ENCODE measurements at places on chromosomes 6 and 20.

GRCh38 chr20:19241440-19241839, 29.0 kb downstream of the SLC24A3 start:
- DNase-seq = no peak

DNA sequence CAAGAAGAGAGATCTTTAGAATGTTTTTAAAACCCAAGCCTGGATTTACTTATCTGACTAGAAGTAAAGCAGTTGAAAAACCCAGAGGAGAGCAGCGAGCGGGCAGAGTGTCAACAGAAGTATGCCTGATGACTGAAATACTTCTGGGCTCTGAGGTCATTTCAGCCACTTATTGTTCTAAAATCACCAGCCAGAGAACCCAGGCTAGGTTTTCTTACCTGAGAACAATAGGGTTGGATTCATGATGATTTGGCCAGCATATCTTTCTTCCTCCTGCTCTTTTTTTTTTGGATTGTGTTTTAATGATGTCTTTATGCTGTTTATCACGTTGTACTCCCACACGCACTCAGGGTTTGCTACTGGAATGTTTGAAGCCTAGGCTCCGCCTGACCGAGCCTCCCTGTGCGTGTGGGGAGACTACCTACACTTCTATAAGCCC, 63.0 kb upstream of the KIF25 start:
- DNase-seq = no peak

DNA sequence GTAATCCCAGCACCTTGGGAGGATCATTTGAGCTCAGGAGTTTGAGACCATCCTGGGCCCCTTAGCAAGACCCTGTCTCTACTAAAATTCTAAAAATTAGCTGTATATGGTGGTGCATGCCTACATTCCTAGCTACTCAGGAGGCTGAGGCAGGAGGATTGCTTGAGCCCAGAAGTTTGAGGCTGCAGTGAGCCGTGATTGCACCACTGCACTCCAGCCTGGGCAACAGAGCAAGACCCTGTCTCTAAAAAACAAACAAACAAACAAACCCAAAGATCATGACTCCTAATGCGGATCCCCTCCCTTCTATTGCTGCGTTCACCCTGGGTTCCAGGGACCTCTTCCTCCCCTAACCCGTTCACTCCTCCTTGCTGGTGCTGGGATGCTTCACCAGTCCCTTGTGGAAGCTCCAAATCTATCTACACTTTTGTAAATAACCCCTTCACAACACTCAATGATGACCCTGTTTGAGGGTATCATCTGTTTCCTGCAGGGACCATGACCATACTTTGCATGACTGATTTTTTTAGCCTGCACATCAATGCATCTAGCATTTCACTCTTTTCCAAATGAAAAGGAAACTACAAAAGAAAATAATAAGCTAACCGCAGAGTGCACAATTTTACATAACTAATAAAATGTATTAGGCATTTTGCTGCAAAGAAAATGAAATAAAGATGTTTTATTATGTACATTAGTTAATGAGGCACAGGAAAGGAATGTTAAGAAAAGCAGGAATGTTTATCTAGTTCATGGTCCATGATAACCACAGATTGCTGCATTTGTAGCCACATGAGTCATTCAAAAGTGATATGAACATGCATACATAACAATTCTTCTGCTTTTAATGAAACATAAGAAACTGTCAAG, 30.5 kb upstream of the IPCEF1 start:
- DNase-seq = no peak

GRCh38 chr6:125843593-125843992, 52.8 kb downstream of the NCOA7 start:
- no peak for DNase-seq

- no peak for DNase-seq
These were observed 525.4 kb upstream of the ID4 start for GRCh38 chr6:19311786-19312185.

DNA sequence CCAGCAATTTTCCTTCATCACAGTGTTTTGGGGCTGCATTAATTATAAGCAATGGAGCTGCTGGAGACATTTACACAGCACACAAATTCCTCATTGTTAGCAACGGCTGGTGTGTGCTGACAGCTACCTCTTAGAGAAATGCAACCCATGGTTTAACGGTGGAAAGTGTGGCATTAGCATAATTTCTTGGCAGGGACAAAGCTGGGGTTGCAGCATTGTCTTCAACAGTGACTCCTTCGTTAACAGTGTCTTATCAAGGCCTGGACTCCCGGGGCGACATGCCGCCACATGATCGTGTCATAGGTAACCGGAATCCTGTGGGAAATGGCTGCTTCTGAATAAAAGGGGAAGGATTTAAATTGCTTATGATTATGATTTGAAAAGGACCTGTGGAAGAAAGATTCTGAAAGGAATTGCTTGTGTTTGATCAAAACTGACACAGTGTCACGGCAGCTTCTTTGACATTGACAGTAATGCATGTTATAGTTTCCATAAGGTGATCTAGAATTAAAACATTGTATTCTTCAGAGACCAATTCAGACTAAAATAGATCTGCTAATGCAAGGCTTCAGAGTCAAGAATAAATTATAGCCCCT, 128.0 kb downstream of the UST start:
- no peak for DNase-seq

GRCh38 chr6:3457710-3458602, 1.1 kb upstream of the SLC22A23 start:
- no peak for DNase-seq

DNA sequence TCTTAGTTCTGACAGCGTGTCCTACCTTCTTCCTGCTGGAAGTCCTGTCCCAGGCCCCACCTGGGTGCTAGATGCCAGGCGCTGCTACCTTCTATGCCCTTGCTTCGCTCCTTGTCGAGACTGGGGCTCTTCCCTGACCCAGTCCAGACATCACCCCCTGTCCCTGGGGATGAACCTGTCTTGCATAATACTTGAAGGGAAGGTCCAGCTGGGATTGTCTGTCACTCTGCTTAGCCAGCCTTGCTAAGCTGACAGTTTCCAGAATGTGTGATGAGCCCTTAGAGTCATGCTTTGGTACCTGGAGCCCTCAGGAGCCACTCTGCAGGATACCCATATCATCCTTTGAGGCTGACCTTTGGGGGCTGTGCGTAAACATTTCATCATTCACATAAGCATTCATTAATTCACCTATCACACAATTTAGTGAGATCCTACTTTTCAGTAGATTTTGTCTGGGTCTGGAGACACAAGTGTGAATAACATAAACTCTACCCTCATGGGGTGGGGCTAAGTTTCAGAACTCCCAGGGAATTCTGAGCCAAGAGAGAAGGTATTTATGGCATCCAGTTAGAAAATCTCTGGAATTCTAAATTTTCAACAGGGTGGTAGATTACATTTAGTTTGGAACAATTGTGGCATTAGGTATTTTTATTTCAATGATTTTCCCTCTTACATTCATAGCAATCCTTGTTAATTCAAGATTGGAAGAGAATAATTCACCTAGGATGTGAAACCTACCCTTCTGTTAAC, 151.1 kb upstream of the HDAC2 start:
- DNase-seq = no peak

- DNase-seq = no peak
These were observed 20.7 kb upstream of the DCDC2 start for GRCh38 chr6:24378473-24379097.

GRCh38 chr6:24501914-24502313, 7.1 kb downstream of the ALDH5A1 start:
- no peak for DNase-seq

GRCh38 chr20:19466206-19466928, 253.9 kb downstream of the SLC24A3 start:
- no peak for DNase-seq

DNA sequence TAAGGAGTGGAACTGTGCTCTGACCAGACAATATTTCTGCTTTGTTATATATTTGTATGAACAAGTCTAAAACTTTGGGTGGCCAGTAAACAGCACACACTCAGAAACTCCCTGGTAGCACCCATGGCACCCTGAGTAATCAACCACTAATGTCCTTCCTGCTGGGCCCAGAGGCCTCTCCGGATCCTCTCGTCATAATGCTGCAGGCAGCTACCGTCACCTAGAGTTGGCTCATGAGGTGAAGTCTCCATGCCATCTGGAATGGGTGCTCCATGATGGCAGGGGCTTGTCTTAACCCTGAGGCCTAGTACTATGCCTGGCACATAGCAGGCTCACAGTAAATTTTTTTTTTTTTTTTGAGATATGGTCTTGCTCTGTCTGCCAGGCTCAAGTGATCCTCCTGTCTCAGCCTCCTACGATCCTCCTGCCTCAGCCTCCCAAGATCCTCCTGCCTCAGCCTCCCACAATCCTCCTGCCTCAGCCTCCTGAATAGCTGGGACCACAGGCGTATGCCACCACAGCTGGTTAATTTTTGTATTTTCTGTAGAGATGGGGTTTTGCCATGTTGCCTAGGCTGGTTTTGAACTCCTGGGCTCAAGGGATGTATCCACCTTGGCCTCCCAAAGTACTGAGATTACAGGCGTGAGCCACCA, 3.0 kb upstream of the SDCBP2 start:
- DNase-seq = no peak

- DNase-seq = peak; percentile 24
These were observed 1.4 kb downstream of the CLIC1 start for GRCh38 chr6:31734821-31735406.

GRCh38 chr6:120587381-120587780, 746.9 kb downstream of the TBC1D32 start:
- no peak for DNase-seq

GRCh38 chr6:2579241-2579761, 171.4 kb downstream of the MYLK4 start:
- no peak for DNase-seq

- DNase-seq = no peak
These were observed 334.1 kb upstream of the KCNQ5 start for GRCh38 chr6:72287801-72288200.

GRCh38 chr20:48772183-48772976, 55.4 kb downstream of the PREX1 start:
- no peak for DNase-seq

- DNase-seq = no peak
These were observed 260.7 kb upstream of the ECI2 start for GRCh38 chr6:4396044-4396443.

- no peak for DNase-seq
These were observed 128.2 kb downstream of the CRYBG1 start for GRCh38 chr6:106488494-106489370.

DNA sequence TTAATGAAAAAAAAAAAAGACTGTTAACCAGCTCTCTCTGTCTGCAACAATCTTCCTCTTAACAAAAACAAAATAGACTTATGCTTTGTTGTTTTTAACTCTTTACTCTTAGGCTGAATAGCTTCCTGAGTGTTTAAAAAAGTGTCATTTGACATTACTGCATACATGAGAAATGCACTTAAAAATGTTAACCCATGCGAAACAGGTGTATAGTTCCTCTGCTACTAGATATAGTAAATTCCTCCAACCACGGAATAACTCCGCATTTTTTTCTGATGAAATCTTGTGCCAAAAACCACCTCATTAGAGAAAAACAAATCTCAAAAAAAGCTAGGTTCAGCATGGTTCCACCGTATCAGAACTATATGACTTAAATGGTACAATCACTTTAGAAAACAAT, 426.0 kb downstream of the ADGRB3 start:
- no peak for DNase-seq

DNA sequence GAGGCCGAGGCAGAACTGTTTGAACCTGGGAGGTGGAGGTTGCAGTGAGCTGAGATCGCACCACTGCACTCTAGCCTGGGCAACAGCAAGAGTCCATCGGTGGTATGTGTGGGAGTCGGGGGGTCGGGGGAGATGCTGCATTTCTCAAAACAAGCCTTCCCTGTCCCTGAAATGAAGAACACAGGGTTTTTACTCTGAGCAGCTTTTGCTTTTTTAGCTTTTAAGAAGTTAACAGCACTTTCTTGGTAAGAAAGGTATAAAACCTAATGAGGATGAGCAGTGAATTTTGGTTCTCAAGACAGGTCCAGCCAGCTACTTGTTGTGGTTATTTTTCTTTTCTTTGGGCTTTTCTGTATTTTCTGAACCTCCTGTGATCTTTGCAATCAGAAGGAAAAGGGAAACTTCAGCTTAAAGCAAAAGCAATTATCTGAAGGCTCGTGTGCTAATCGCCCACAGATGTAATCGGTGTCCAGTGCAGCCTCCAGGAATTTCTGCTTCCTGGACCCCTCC, 3.7 kb downstream of the RPL10A start:
- DNase-seq = no peak

DNA sequence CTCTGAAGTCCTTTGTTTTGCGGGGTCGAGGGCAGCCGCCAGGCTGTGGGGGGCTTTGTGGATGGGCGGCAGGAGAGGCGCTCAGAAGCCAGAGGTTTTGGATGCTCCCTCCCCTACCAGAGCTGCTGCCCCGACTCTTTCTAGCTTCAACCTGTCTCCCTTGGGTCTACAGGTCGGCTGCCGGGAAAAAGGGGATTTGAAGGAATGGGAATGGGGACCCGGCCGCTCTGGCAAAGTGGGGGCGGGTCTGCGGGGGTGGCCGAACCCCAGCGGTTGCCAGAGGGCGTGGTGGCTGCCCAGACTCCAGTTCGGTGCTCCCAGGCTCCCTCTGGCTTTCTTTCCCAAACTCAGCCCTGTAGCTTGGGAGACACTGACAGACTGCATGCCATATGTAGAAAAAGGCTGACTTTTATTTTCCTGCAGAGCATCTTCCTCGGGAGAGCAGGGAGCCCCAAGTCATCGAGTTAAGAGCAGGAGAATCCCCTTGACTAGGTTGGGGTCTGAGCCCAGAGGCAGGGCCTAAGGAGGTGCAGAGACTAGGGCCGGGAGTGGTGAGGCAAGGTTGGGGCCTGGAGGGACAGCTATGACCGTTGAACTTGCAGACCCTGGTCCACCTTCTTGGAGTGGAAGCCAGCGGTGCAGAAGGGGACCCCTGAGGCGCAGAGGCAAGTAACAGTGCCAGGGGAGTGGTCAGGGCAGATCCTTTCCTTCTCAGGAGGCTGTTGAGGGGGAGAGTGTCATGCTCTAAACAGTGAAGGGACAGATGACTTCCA, 1.4 kb upstream of the PPP1R18 start:
- no peak for DNase-seq

DNA sequence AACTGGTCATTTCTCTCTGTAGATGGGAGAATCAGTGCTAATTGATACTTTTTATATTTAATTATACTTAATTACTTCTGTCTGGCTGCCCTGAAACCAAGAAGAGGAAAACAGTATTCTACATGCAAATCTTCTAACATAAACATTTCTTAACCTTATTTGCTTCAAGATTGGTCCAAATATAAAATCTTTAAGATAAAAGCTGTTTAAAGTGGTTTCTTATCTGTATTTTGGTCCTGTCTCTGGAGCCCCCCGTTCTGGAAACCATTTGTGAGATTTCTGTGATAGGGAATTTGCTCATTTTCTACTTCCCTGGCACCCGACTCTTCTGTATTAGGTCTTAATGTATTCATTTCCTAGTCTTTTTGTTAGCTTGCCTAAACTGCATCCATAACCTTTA, 168.6 kb downstream of the RNF144B start:
- DNase-seq = no peak

GRCh38 chr6:72348926-72349325, 272.9 kb upstream of the KCNQ5 start:
- no peak for DNase-seq

- no peak for DNase-seq
These were observed 51.6 kb upstream of the RIN2 start for GRCh38 chr20:19706463-19706862.

DNA sequence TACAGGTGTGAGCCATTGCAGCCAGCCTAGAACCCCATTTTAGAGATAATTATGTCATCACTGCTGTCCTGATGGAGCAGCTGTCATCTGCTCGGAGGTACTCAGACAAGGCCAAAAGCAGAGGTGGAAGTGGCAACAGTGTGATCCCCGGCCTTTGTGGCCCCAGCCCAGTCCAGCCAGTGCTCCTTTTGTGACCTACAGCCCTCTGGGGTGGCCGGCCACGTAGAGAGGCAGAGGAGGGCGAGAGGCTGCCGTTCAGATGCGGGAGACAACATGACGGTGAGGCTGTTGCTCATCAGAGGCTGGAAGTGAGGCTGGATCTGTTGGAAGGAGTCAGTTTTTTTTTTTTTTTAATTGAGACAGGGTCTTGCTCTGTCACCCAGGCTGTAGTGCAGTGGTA, 32.8 kb downstream of the EFCAB8 start:
- no peak for DNase-seq
